ENCODE measurements at places on chromosomes 3 and 15.
A peak's percentile ranks its signal among the peaks of the same experiment; 100 is the strongest.

DNA sequence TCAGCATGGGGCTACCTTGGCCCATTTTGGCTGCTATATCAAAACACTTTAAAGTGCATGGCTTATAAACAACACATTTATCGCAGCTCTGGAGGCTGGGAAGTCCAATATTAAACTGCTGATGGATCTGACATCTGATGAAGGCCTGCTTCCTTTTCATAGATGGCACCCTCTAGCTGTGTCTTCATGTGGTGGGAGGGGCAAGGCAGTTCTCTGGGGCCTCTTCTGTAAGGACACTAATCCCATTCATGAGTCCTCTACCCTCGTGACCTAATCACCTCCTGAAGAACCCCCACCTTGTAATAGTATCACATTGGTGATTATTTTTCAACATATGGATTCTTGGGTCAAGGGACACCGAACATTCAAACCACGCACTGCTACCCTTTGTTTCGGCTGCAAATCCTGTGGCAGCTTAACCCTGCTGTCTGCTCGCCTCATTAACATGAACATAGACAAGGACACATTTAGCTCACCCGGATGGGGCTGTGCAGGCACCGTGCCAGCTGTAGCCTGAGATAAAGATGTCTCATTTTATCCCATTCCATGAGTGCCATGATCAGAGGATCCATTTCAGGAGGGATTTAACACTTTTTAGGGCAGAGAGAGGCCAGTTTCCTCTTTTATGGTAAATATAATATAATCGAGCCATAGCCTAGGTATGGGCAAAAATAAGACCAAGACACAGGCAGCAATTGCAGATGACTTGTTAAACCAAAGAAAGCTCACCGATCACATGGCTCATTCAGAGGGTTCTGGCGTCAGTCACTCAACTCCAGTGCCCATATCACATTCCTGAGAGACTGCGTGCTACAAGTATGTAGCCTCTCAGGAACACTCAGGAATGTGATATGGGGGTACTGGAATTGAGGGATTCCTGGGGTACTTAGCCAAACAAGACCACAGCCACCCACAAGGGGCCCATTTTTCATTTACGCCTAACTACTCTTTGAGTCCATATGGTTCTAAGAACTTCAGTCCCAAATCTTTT is 251.1 kb upstream of the ST8SIA2 start:
- no peak for DNase-seq

DNA sequence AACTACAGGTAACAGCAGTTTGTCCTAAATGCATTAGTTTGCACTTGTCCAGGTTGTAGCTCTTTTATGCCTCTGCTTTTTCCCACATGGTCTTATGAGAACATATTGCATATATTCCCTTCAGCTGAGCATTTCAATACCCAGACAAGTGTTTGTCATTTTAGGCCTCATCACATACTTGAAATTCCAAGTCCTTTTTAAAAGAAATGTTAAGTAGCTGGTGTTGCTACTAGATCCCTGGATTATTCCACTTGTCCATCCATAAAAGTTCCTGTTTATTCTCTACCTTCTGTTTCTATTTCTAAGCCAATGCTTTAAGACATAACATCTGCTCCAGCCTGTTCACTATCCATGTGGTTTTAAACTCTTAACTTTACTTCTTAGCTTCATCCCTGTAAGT is 128.4 kb downstream of the NECTIN3 start:
- DNase-seq = no peak

- peak; percentile 74 for DNase-seq
Measured at GRCh38 chr3:192957441-192958021, 39.9 kb upstream of the MB21D2 start.

- peak; percentile 89 for DNase-seq
Measured at GRCh38 chr3:71425491-71426071, 157.9 kb downstream of the FOXP1 start.

- no peak for DNase-seq
Measured at GRCh38 chr15:98657721-98658120, 9.4 kb downstream of the IGF1R start.

DNA sequence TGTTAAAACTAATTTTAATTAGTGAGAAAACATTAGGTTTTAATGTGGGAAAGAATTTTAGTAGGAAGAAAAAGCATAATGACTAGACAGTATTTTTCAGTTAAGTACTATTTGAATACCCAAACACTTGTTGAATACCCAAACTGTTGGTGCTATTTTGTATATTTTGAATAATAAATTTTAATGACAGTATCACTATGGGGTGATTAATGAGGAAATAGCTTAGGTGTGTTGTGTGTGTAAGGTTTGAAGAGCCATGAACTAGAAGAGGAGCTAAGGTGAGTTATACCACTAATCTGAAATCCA is 4.7 kb upstream of the EBLN2 start:
- DNase-seq = no peak

DNA sequence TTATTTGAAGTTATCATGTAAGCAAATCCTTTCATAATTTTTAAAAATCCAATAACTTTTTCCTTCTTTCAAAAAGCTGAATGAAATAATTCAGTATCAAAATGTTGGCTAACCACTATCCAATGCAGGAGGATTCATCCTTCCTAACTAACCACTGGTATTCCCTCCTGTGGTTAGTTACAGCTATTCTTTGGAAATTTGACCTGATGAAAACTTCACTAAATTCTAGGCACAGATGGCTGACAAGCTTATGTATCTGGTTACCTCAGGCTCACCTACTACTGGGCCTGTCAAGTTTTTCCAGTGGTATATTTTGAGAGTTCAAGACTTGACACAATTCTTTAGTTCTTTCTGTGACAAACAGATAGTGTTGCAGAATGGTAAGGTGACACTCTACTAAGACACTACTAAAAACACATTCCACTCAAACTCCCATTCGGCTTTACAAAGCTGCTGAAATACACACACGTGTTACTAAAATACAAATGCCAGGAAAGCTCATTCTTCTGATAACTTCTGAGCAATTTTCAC is 15.8 kb downstream of the NPTN start:
- no peak for DNase-seq

- no peak for DNase-seq
Measured at GRCh38 chr15:46703871-46704637, 1013.3 kb upstream of the SEMA6D start.

DNA sequence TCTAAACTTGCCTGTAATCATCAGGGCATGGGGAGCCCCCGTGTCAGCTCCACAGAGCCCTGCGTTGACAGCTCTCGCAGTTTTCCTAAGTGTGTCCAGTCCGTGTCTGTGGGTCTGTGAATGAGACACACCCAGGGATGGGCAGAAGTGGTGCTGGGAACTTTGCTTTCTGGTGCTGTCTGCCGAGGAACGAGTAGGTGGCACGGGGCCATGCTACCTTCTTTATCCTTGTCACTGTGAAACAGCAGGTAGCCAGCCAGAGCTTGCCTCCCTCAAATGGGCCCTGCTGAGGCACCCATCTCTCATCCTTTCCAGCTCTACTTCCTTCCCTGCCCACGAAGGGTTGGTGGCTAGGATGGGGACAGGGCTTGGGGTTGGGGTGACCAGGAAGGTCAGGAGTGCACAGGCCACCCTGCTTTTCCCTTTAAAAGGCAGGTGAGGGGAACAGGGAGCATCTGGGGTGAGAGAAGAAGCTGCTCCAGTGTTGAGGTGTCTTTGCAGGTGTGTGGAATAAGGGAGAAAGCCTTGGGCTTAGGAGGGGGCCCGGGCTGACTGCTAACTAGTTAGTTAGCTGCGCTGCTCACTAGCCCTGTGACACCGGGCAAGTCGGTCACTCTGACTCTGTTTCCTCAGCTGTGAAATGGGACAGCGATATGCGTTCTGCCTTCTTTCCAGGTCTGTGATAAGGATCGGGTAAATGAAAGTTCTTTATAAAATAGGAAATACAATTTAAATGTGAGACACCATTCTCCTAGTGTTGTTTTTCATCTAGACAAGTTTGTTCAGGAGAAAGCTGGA is 27.9 kb downstream of the PDIA5 start:
- no peak for DNase-seq

DNA sequence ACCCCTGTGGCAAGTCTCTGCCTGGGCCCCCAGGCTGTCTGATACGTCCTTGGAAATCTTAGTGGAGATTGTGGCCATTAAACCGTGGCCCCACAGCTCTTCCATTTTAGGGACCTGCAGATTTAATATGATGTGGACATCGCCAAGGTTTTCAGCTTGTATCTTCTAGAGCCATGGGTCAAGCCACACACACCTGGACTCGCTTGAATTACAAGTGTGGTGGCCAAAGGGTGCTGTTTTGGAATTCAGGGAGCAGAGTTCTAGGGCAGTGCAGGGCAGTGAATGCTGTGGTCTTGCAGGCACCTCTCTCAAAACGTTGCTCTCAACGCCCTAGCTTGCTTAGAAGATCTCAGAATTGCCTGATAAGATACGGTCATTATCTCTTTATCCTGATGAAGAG is 211.2 kb downstream of the ROBO2 start:
- no peak for DNase-seq

DNA sequence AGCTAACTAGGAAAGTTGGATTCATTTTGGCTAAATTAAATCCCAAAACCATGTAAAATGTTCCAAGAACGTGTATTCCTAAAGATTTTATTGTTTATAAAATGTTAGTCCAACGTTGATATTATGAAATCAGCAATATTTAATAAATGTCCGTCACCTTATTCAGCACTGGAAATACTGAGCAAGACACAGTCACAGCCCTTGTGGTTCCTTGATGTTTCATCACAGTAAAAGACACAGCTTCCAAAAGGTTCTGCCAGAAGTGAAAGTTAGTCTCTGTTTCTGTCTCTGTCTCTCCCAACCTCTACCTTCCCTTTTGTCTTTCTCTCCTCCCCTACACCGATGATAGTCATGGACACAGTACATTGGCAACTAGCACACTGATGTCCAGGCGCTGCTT is 82.2 kb upstream of the BOC start:
- no peak for DNase-seq

GRCh38 chr15:32119694-32120330 is 89.5 kb downstream of the CHRNA7 start:
- DNase-seq = no peak

Data from PC-3 (cell line).